ENCODE measurements at places on chromosomes 4 and X.

GRCh38 chr4:86203176-86203575, 156.7 kb downstream of the MAPK10 start:
- no peak for ATAC-seq

GRCh38 chr4:83905952-83906351, 370.0 kb downstream of the GPAT3 start:
- ATAC-seq = peak; percentile 90

DNA sequence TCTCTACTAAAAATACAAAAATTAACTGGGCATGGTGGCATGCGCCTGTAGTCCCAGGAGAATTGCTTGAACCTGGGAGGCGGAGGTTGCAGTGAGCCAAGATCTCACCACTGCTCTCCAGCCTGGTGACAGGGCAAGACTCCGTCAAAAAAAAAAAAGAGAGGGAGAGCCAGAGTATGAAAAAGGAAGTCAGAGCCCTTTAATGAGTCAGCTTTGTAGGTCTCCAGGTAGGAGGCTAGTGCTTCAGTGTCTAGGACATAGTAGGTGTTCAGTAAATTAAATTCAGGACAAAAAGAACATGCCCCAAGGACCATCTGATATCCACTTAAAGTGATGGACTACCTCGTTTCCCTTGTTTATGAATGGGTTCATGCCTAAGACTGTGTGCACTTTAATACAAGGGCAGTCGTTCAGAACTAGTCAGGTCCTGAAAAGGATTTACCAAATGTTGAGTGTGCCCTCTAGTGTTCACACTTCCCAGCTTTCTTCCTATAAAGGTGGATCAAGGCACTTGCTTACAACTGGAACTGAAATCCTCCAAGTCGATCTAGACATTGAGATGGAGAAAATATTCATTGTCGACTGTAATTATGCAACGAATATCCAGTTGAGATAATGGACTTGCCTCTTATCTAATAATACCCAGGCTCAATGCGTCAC, 29.0 kb downstream of the F9 start:
- peak; percentile 79 for ATAC-seq

- no peak for ATAC-seq
Measured at GRCh38 chr4:128471576-128471975, 184.0 kb upstream of the PGRMC2 start.

GRCh38 chrX:97843200-97843811, 959.6 kb downstream of the RPA4 start:
- no peak for ATAC-seq
